ENCODE measurements at places on chromosomes 4 and X.

DNA sequence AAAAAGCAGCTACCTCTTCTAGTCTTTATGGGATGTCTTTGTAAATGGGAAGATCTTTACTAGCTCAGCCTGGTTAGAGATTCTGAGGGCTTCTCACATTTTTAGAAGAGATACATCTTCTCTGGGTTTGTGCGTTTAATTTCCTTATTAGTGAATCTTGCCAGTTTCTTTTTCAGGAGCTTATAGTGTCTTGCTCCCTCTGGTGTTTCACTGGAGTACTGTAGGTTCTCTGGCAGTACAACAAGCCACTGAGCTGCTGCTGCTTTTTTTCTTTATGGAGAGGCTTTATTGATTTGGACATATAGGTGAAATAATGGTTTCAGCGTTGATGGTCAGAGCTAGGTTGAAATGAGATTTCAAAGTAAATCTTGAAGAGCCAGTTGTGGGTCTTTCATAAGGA lies 82.9 kb downstream of the LAS1L start:
- no peak for DNase-seq

GRCh38 chrX:39017077-39017476 lies 215.8 kb downstream of the MID1IP1 start:
- no peak for DNase-seq

DNA sequence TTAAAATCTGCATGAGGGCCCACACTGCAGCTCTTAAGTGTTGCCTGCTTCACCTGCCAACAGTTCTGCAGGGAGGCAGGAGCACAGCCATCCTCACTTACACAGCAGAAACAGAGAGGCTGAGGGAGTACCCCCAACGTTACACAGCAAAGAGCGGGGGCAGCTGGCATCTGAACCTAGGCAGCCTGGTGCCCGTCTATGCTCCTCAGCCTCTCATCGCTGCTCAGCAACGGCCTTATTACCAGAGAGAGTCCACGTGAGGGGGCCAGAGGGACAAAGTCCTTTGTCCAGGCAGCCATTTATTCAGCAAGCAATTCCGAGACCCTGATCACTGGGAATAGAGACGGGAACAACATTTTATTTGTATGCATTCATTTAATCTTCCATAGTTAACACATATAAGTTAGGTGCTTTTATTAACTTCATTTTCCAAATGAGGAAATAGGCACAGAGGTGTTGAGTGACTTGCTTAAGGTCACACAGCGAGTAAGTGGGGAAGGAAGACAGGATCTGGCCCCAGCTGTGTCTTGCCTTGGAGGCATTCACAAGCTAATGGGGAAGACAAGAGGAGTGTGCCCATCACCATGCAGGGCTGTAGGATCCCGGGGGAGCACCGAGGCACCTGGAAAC lies 52.2 kb upstream of the SORCS2 start:
- no peak for DNase-seq

GRCh38 chr4:7183161-7183560 lies 9.2 kb upstream of the SORCS2 start:
- DNase-seq = no peak

- DNase-seq = no peak
Observed at GRCh38 chr4:184265546-184266351, 48.1 kb upstream of the ENPP6 start.

- no peak for DNase-seq
Observed at GRCh38 chrX:12162420-12162819, 24.1 kb downstream of the FRMPD4 start.

Measured in glutamatergic neuron (in vitro differentiated cells).